ENCODE measurements at places on chromosomes 5 and 9.

- DNase-seq: no peak
These were observed 16.3 kb upstream of the MROH2B start for GRCh38 chr5:41087461-41087860.

GRCh38 chr5:156434471-156434870 is 107.5 kb downstream of the SGCD start:
- no peak for DNase-seq

DNA sequence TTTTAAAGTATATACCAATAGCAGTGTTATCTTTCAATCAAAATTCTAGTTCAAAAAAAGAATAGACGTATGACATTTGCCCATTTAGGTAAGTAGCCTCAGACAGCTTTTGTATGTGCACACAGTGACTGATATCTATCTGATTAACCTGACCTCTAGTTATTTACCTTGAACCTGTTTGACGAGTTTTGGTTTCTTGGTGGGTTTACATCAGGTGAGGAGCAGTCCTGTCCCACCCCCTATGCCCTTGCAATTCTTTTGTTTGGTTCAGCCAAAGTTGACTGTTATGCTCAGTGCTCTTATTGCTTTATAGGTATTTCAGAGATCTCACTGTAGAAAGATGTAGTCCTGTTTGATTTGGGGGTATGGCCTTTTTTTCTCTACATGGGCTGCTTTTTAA is 147.2 kb downstream of the ISOC1 start:
- DNase-seq: no peak

DNA sequence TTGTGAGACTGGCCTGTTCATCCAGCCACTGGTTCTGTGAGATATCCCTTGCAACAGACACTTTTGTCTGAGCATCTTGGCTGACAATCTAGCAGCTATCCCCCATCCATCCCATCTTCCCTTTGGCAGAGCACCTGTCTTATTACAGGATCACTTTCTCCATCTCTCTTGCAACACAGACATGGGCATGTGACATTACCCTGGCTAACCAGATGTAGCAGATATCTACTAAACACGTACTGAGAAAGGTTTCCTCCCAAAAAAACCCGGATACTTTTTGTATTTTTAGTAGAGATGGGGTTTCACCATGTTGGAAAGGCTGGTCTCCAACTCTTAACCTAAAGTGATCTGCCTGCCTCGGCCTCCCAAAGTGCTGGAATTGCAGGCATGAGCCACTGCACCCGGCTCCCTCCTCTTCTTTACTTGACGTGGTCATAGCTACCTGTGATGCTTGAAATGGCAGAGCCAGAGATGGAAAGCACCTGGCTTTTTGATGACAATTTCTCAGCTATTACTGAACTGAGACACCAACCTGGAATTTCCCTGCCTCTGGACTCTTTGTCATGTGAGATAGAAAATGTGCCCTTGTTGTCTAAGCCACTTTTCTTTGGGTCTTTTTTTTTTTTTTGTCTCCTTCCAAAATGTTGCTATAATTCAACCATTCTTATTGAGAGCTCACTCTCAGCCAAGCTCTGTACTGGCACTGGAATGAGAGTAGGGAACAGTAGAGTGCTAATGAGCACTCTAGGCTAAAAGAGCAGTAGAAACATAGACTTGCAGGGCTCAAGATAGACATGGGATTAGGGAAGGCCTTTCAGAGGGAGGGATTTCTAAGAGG is 32.6 kb downstream of the FNBP1 start:
- DNase-seq: no peak

GRCh38 chr9:136773386-136774044 is 9.2 kb upstream of the LCN15 start:
- DNase-seq: no peak

GRCh38 chr5:116564756-116565490 is 9.7 kb downstream of the SEMA6A start:
- DNase-seq: no peak

DNA sequence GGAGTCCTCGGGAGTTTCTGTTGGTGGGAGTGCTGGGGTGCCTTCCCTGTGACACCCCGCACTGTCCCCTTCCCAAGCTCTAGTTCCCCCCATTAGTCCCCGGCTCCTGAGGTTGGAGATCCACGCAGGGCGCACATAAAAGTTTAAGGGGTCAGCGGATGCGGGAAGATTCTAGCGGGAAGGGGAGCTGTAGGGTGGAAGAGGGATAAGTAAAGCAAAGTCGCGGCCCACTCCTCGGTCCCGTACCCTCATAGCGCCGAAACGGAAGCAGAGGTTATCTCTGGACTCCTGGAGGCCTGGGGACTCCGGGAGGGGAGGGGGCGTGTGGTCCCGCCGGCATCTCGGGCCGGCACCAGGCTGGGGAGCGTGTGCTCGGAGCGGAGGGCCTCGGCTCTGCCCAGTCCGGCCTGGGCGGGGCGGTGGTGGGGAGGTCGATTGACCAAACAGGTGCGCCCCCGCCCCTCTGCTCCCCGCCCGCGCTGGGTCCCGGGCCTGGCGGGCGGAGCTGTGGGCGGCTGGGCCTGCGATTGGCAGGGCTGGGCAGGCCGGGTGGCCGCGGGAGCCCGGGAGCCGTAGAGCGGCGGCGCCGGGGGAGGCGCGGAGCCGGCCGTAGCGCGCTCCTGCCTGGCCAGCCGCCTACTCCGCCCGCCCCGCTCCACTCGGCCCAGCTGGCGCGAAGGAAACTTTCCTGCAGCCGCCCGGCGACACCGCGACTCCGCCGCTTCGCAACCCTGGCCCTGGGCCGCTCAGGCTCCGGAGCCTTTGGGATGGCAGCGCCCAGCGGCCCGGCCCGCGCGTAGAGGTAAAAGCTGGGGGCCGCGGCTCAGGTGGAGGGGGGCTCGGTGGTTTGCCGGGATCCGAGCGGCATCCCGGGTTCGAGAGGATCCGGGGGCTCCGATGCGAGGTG is 52.2 kb upstream of the DAB2IP start:
- no peak for DNase-seq

- DNase-seq: no peak
These were observed 274.6 kb downstream of the ARHGEF28 start for GRCh38 chr5:73900566-73900965.

DNA sequence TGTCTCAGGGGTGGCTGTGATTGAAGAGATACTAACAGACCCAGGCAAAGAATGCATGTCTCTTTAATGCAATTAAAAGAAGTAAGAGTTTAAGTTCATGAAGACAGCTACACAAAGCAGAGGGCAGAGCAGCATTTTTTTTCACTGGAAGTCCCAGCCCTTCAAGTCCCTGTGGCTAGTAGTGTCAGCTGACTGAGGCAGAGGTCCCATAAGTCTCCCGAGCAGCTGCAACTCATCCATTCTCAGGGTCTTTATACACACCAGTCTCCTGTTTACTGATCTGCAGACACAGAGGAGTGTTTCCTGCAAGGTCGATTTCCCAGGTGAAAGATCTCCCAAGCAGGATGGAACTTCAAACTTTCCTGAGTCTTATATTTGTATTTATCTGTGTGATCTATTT is 169.4 kb upstream of the GLRA1 start:
- no peak for DNase-seq

GRCh38 chr9:126563556-126563955 is 50.2 kb upstream of the LMX1B start:
- DNase-seq: no peak

DNA sequence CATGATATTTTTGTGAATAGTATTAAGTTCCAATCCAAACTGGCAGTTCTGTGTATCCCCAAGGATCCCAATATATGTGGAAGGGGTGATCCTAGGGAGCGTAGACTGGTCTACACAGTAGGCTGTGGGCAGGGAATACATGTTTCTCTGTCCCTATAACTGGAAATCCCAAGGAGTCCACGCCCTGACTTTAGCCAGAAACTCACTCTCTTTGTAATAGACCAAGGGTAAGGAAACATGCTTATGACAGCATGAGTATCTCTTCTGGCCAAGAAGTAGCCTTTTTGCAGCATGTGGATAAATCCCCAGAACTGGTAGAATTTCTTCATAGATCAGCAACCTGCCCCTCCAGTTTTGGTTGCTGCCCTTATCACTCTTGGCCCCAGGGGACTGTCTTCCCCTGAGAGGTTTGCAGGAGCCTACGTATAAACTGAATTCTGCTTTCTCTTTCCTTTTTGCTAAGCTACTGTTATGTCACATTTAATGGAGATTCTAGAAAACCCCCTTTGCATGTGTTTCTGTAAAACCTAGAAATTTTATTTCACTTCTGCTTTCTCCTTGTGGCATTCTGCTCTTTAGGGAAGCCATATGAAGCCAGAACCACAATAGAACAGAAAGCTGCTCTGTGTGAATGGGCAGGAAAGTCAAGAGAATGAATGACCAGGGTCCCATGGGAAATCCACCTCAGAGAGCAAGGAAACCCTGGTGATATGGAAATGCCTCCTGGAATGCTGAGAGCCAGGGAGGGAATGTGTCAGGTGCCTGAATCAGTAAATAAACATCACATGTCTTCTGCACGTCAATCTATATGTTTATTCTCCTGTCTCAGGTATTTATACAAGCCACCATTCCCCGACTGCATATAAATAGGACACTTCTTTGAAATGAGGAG is 3.5 kb downstream of the IFNA2 start:
- DNase-seq: no peak

DNA sequence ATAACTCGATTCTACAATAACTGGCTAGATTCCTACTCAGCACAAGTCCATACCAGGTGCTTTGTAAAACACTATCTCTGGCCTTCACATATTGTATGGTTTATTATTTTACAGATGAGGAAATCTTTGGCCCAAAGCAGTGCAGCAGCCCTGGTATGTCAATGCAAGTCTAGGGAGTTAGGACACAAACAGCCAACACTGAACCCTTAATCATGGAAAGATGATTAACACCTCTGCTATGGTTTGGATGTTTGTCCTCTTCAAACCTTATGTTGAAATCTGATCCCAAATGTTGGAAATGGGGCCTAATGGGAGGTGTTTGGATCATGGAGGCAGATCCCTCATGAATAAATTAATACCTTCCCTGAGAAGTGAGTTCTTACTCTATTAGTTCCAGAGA is 76.6 kb downstream of the MAPKAP1 start:
- DNase-seq: no peak

DNA sequence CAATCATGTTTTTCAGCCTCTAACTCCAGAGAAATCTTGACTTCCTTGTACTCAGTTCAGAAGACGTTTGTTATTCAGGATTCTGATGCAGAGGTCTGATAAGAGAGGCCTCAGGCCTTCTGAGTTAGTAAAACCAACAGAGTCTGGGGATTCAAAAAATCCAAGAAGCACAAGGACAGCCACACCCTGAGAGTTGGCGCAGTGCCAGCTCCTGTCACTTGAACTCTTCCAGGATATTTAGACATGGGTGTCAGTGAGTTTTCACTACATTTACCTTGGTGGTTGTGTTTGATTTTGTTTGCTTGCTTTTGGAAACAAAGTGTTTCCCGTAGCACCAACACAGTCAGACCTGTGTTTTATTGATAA is 41.6 kb upstream of the PDE8B start:
- DNase-seq: no peak

DNA sequence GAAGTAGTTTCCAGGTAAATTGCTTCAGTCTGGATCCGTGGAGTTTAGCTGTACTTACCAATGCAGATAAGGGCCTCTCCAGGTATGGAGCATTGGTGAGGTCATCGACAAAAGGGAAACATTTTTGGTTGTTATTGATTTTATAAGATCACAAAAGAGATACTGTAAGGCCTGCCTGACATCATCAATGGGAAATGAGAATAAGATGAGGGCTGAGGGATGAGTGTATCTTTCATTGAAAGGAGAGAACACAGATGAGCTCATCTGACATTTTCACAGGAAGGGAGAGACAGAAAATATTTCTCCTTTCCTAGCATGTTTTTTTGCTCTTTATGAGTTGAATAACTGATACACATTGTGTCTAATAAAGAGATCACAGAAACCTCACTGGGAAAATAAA is 233.6 kb downstream of the SAXO1 start:
- DNase-seq: no peak

- no peak for DNase-seq
These were observed 8.3 kb upstream of the SLC25A48 start for GRCh38 chr5:135826221-135826525.

DNA sequence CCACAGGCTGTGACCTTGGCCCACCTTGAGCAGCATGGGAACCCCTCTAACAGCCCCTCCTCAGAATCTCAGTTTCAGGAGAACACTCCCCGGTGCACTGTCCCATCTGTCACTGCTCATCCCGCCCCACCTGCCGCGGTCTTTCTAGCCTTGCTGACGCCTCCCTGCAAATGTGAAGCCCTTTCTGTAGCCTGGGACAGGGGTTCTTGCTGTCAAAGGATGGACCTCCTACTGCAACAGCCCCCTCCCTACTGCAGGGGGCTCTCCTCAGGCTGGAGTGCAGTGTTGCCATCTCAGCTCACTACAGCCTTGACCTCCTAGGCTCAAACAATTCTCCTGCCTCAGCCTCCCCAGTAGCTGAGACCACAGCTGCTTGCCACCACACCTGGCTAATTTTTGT is 20.0 kb downstream of the OR2V1 start:
- DNase-seq: no peak

DNA sequence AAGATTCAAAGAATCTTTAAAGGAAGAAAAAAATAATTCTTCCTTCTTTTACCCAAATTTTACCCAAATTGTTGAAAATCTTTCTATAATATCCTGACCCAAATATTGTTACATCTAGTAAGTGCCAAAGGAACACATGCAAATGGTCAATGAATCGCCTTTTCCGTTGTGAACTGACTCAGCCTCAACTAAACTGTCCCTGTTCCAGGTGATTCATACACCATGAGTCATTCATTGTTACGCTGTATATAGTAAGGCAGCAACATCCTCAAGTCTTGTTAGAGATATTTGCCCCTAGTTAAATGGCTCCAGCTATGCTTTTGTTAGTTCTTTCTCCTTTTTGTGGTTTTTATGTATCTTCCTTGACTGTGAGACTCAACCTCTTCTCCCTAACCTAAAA is 9.7 kb downstream of the PTGER4 start:
- DNase-seq: no peak

GRCh38 chr9:102768002-102768401 is 227.1 kb upstream of the CYLC2 start:
- no peak for DNase-seq

DNA sequence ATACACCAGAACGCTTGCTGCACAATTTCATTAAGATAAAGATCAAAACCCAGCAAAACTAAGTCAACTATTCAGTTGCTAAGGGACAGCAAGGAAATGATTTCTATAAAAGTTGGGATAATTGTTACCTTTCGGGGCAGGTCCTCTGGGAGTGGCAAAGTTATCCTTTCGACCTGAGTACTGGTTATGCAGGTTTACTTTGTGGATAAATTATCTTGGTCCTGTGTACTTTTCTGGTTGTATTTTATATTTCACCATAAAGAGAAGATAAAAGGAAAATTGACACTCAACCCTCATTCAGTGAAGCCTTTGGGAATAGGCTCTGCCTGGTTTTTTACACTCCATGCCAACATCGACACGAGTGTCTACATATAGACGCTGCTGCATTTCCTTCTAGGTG is 146.5 kb downstream of the SYK start:
- no peak for DNase-seq

DNA sequence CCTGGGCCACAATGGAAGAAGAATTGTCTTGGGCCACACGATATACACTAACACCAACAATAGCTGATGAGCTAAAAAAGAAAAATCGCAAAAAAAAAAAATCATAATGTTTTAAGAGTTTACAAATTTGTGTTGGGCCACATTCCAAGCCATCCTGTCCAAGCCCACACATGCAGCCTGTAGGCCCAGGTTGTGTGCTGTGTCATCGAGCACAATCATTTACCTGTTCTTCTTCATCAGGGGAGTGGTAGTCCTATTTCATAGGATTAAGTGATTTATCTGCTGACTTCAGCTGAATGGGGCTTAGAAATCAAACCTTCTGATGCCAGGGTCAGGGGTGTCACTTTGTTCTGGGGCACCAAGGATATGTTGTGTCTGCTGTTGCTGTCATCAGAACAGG is 44.6 kb upstream of the ELL2 start:
- DNase-seq: no peak

- no peak for DNase-seq
These were observed 400.0 kb downstream of the ARRDC3 start for GRCh38 chr5:90983148-90983547.

All from activated CD4-positive, CD25-positive, alpha-beta regulatory T cell (primary cell).